Right kidney (tissue), 9 donors: ENCODE measurements at places on chromosomes 5 and 9.

DNA sequence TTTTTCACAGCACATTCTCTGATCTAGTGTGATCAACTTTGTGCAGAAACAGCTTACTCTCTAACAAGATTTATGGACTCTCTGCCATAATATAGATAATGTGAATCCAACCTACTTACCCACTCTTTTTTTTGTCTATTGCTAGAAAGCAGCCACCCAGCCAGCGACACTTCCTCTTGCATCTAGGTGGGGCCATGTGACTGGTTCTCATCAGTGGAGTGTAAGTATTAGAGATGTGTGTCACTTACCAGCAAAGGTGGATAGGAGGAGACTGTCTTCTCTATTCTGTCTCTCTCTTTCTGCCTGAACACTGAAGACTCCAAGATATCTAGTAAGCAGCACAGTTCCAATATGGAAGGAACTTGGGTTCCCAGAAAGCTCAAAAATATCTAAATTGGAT lies 174.8 kb downstream of the MCTP1 start:
- no peak for DNase-seq

DNA sequence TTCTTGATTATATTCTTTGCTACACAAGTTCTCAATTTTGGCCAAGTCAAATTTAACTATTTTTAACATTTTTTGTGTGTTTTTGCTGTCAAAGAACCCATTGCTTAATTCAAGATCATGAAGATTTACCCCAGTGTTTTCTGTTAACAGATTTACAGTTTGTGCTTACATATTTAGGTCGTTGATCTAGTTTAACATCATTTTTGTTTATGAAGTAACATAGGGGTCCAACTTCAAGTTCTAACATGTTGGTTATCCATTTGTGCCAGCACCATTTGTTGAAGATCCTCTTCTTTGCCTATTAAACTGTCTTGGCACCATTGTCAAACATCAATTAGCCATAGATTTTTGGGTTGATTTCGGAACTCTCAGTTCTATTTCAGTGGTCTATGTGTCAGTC lies 71.0 kb downstream of the CCDC192 start:
- DNase-seq = no peak

GRCh38 chr5:100694100-100694499 lies 158.9 kb downstream of the FAM174A start:
- no peak for DNase-seq

DNA sequence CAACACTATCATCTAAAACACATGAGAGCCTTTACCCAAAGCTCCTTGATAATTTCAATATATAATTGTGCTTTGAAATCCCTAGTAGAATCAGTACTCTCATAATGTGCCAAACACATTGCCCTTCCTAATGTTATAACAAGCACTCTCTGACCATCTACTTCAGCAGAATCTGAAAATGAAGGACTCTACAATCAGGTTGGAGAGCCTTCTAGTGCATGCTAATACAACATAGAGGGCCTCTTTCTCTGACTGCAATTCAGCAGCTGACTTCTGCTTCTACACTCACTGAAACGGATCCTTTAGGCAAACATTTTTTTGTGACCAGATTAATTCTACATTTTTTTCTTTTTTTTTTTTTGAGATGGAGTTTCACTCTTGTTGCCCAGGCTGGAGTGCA lies 155.6 kb downstream of the EPB41L4A start:
- DNase-seq = no peak
